ENCODE measurements at places on chromosomes 2 and 18.

DNA sequence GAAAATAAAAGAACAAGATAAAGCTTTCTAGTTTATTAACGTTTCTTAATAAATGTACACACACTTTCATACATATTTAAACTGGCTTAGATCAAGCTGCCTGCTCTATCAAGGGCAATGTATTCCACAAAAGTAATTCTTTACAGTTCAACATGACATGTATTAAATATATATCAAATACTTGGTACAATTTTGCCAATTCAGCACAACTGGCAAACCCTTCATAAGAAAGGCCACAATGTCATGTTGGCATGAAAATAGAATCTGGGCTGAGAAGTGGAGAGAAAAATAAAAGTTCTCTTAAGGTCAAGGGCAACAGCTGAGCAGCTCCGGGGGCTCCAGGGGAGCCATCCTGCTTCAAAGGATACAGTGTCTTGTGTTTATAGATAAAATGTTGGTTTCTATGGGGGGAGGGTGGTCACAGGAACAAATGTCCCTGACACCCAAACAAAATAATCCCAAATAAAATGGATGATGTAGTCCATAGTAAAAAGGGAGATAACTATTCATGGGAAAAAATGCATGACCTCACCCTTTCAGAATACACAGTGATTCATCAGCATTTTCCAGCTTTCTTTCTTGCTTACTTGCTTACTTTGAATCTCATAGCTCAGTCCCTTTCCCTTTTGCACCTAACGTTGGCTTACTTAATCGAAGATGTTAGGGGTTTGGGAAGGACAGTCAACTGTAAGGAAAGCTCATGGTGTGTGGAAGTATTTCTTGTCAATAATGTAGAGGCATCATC, 494.9 kb downstream of the NYAP2 start:
- DNase-seq = no peak

DNA sequence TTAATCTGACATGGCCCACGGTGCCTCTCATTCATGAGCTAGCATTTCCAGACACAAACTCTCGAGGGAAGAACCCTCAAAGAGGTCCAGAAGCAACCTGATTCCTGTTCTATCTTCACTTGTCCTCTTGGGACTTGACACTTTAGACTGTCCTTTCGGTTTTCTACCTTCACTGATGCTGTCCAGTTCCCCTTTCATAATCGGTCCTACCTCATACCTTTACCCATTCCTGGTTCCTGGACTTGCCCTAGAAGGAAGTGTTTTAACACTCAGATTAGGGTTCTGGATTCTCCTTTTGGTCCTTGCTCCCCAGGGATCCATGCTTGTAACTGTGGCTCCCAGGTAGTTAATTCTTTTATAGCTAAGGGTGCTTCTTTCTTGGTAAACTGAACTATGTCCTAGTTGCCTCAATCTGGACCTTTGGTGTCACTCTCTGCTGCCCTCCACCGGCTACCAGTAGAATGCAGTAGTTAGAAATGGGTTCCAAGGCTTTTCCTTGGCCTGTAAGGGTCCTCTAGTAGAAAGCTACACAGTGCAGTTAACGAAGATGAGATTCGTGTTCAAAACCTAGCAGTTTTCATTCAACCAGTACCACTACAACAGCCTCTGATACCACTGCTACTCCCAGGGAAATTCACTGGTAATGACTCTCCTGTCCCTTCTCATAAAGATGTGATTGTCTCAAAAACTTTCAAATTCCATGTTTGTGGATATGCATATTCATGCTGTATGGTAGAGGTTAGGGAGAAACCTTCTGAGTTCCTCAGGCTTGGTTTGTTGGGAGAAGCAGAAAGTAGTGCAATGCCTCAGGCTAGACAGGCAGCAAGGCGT, 178.1 kb upstream of the CYP26B1 start:
- DNase-seq = no peak

DNA sequence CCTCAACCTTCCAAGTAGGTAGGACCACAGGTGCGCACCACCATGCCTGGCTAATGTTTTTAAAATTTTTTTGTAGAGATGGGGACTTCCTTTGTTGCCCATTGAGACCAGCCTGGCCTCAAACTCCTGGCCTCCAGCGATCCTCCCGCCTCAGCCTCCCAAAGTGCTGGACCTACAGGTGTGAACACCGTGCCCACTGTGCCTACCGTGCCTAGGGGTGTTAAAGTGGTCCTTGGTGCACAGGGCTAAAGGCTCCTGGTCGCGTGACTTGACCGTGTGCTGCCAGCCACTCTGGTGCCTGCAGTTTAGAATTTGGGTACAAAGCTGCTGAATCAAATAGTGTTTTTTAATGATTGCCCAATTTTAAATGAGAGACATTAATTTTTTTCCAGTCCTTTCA, 51.0 kb upstream of the KCNG2 start:
- no peak for DNase-seq

DNA sequence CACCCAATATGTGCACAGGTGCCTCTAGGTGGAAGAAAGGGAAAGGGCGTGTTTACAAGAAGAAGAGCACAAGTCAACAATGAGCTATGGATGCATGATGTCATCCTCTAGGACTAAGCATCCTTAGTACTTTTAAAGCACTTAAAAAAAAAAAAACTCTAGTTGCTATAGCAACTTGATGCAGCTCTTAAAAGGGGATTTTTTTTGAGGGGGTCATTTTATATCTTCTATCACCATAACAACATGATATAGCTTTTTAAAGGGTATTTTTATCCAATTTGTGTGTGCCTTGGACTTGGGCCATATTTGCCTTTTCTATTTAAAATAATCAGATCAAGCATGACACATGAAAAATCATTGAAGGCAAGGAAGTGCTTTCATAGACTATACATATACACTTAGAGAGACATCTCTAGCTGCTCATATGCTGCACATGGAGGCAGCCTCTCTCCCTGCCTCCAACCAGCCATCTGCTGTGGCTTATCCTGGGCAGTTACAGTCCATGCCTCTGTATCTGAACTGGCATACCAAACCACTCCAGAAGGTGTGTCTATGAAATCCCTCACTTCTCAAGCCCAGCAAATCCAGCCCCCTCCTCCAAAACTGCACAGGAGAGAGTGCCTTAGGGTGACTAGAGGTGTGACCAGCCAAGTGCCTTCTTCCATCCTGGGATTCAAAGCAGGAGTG, 165.4 kb downstream of the MSH2 start:
- no peak for DNase-seq
